Activated gamma-delta T cell treated with Interleukin-2 at 50 U/mL for 16 hours (primary cell): ENCODE measurements at places on chromosomes 11 and 22.

GRCh38 chr11:78733031-78733430 lies 158.4 kb upstream of the NARS2 start:
- DNase-seq, result no peak

- no peak for DNase-seq
Observed at GRCh38 chr11:78034623-78035022, 11.5 kb upstream of the KCTD14 start.

- no peak for DNase-seq
Observed at GRCh38 chr11:111957663-111958444, 20.7 kb downstream of the DIXDC1 start.

DNA sequence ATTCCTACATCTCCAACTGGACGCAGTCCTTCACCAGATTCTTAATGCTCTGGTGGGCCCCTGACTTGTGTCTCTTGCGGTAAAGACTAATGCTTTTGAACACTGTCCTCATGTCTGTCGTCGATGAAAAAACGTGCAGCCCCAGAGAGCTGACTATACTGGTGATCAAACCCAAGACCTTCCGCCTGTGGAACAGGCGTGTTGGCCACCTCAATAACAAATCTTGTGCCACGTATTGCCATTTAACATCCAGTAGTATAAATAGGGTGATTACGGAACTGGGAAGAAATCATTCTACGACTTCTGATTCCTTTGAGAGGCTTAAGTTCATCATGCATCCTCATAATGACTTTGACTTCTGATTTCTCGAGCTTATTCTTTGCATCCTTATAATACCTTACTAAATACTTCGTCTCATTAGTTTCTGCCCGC lies 45.6 kb downstream of the OR4D9 start:
- no peak for DNase-seq

GRCh38 chr22:34160141-34160783 lies 240.0 kb upstream of the LARGE1 start:
- no peak for DNase-seq

DNA sequence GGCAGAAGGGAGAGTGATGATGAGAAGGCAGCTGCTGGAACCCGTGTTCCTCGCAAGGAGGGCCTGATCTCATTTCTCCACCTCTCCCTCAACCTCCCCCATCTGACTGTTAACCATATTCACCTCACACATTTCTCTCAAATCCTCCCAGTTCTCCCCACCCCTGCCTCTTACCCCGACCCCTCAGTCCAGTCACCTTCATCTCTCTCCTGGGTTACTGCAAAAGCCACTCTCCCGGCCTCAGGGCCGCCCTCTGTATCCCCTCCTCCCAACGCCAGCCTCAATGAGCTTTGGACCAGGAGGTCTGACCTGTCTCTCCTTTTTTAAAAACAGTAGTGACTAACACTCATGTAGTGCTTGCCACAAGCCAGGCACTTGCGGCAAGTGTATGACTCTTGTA lies 29.5 kb upstream of the LMO1 start:
- DNase-seq, result no peak

DNA sequence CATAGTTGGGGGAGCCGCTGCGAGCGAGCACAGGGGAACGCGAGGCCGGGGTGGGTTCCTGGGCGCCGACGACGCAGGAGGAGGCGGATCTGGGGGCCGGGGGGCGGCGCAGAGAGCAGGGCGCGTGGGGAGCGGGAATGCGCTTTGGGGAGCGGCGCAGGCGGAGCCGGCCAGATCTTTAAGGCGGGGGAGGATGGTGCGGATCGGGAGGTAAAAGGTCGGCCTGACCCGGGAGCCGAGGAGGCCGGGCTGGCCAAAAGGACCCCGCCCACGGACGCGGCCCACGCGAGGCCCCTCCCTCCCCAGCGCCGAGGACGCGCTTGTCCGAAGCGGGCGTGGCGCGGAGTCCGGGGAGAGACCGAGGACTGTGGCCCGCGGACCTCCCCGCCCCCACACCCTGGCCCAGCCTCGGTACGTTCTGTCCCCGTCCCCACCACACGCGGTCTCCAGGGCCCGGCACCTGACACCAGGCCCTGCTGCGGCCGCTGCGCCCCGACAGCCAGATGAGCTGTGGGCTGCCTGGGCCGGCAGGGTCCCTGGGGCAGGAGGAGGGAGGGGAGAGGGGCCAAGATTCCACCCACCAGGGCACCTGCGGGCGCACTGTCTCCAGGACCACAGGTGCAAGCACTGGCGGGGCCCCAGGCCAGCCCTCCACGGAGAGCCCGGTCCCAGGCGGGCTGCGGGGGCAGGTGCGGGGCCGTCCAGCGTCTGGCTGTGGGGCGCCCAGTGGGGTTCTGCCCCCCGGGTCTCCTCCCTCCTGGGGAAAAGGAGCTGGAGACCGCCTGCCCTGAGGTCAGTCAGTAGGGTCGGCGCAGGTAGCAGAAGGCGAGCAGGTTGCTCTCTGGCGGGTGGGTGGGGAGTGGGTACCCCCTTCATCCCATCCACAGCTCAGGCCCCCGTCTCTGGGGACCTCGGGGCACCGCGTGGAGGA lies 10.9 kb downstream of the PIM3 start:
- DNase-seq, result peak; percentile 7
